ENCODE measurements at places on chromosomes 3 and 15. TPM values are rescaled to one million over a fixed set of nuclear protein-coding genes. Genes with fewer than 3 reads are reported as not detected.

GRCh38 chr3:134008630-134009156, 21.0 kb downstream of the SLCO2A1 start:
- DNase-seq = no peak
- H3K4me3 ChIP-seq = no peak overlapping the region

DNA sequence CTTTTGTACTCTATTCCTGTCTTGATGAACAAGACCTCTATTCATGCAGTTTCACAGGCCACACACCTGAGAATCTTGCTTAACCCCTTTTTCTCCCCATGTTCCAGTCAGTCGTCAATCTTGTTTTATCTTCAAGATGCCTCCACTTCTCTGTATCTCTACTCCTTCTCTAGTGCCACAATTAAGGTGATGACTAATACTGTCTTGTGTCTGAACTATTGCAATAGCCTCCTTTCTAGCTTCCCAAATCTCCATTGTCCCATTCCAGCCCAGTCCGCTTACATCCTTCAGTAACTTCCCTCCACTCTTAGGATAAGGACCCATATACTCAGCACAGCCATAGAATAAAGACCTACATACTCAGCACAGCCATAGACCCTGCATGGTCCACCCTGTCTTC, 24.7 kb downstream of the CHST14 start:
- no peak overlapping the region for H3K27ac ChIP-seq
- no peaks in the 10 kb centered on the region for H3K4me1 ChIP-seq
- no peak for DNase-seq

Gene PATL2
- total RNA-seq = 1.2 TPM

Gene FAM3D
- total RNA-seq = not detected

DNA sequence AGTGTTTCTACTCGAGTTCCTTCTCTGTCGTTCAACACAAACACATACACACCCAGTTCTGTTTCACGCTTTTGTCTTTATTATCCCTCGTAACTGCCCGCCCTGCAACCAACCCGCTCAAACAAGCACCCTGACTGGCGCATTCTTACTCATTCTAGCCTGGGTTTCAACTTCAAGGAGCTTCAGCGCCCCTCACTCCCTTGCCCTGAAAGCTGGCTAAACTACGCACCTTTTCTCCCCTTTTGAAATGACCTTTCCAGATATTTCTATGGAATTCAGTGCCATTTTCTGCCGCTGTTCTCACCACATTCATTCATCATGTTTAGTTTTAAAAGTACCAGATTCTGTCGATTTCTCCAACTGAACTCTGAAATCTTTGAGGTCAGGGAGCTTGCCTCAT, 653 bp upstream of the MFSD1 start:
- no peaks in the 10 kb centered on the region for H3K27me3 ChIP-seq
- H3K36me3 ChIP-seq = no peaks in the 10 kb centered on the region
- H3K4me1 ChIP-seq = peaks cover 2% of the 10 kb centered on the region

Gene CYP1A2
- 0.23 TPM for total RNA-seq

Gene LDHAL6B
- total RNA-seq = not detected

GRCh38 chr3:177460047-177460446, 262.8 kb upstream of the TBL1XR1 start:
- H3K27me3 ChIP-seq = no peaks in the 10 kb centered on the region
- no peak overlapping the region for H3K4me3 ChIP-seq
- no peak for DNase-seq
- H3K36me3 ChIP-seq = no peaks in the 10 kb centered on the region

DNA sequence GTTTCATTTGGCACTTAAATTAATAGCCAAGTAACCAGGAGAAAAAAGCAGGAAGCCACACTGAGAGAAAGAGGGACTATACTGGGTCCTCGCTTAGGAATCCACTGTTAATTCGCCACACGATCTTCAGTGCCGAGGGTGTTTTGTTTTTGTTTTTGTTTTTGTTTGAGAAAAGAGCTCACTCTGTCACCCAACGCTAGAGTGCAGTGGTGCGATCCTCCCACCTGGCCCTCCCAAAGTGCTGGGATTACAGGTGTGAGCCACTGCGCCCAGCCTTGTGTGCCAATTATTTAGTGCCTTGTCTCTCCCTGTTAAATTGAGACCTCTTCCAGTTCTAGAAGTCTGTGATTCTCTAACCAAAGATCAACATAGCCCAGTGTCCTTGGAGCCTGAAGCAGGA, 53.8 kb upstream of the TPM1 start:
- H3K27ac ChIP-seq = no peak overlapping the region
- no peaks in the 10 kb centered on the region for H3K27me3 ChIP-seq
- H3K4me3 ChIP-seq = no peak overlapping the region
- H3K4me1 ChIP-seq = no peaks in the 10 kb centered on the region
- DNase-seq = no peak

GRCh38 chr3:156509189-156510174, 45.4 kb downstream of the SSR3 start:
- H3K27ac ChIP-seq = no peak overlapping the region
- no peaks in the 10 kb centered on the region for H3K4me1 ChIP-seq
- H3K27me3 ChIP-seq = no peaks in the 10 kb centered on the region
- H3K4me3 ChIP-seq = no peak overlapping the region
- H3K36me3 ChIP-seq = no peaks in the 10 kb centered on the region
- DNase-seq = no peak

DNA sequence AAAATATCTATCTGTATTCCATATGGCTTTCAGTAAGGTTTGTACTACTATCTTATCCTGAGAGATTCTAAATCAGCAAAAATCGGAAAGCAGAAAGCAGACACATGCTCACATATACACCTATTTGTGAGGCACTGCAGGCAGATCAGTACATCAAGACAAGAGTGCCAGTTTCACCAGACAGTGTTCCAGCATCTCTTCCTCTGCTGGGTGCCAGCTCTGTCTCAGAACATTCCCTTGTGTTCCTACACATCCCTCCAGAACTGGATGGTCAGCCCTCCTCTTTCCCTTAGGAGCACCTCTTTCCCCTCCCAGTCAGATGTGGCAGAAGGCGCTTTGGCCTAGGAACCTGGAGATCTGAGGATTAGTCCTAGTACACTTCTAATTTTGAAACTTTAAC, 121.3 kb upstream of the IL12A start:
- H3K4me1 ChIP-seq = no peaks in the 10 kb centered on the region
- H3K27me3 ChIP-seq = no peaks in the 10 kb centered on the region
- DNase-seq = no peak

DNA sequence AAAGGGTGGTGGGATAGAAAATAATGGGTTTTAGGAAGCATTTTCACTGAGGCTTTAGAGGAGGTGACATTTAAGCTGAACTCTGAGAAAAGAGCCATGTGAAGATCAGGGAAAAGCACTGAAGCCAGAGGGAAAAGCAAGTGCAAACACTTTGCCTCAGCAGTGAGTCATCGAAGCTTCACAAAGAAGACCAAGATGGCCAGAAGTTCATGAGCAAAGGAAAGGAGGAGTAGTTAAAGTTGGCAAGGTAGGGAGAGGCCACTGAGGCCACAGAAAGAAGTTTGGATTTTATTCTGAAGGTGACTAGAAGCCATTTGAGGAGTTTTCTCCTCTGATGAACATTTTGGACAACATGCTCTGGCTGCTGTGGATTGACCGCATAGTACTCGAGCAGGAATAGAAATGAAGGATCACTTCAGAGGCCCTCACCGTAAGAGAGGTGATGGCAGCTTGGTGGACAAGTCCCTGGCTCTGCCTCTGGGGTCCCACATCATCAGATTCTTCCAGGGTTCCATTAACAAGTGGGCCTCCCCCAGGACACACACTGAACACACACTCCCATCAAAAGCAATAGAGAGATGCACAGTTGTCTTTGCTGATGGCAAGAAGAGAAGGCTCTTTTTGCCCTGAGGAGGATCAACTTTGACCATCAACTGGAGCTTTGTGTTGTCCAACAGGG, 75.5 kb downstream of the TOP2B start:
- no peaks in the 10 kb centered on the region for H3K36me3 ChIP-seq
- no peaks in the 10 kb centered on the region for H3K4me1 ChIP-seq
- H3K4me3 ChIP-seq = no peak overlapping the region
- no peak overlapping the region for H3K27ac ChIP-seq

DNA sequence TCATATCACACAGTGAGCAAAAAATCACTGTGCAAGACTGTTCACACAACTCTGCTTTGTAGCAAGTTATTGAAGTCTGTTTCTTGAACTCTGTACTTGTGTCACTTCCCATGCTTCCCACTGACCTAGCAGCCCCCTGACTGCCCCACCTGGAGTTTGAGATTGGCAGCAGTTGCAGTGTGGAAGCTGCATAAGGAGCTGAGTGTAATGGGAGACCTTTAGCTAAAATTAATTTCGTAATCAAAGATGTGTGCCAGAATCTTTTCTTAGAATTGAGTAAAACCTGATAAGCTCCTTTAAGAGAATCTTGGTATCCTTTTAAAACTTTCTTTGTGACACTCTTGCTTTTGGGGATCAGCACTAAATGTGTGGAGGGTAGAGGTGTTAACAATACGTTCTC, 42.8 kb downstream of the NKIRAS1 start:
- no peaks in the 10 kb centered on the region for H3K27me3 ChIP-seq
- H3K4me3 ChIP-seq = no peak overlapping the region
- H3K4me1 ChIP-seq = peaks cover 6% of the 10 kb centered on the region
- no peak for DNase-seq
- no peak overlapping the region for H3K27ac ChIP-seq

Gene KLHL18
- total RNA-seq = 6.2 TPM

DNA sequence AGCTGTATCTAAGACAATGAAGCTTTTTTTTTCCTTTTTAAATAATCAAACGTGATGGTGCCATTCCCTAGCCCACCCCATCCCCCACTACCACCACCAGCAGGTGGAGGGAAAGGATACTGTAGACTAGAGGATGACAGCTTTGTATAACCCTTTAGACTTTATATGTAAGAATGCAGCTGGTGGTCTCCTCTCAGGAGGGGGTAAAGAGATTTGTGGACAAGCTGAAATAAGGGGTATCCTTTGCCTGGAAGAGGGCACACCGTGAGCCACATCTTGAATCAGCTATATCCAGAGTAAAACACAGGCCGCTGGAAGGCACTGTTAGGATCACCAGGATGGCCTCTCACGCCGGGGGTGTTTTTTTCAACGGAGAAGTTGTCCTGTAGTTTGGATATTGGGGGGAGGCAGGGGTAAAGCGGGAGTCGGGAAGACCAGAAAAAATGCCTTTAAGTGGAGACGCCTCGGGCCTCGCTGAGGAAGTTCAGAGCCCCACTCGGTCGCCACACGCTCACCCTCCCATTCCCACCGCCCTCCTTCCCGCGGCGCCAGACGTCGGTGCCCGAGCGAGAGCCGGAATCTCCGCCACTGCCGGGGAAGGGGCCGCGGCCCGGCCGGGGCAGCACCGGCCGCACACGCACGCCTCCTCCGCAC, 986 bp downstream of the KPNA4 start:
- H3K27me3 ChIP-seq = no peaks in the 10 kb centered on the region
- H3K36me3 ChIP-seq = no peaks in the 10 kb centered on the region
- no peak overlapping the region for H3K27ac ChIP-seq

Gene ZNF639
- total RNA-seq = 32.9 TPM

GRCh38 chr3:87045473-87045872, 54.5 kb upstream of the VGLL3 start:
- H3K4me1 ChIP-seq = peaks cover 1% of the 10 kb centered on the region
- H3K27me3 ChIP-seq = no peaks in the 10 kb centered on the region
- H3K4me3 ChIP-seq = no peak overlapping the region
- H3K36me3 ChIP-seq = no peaks in the 10 kb centered on the region
- no peak overlapping the region for H3K27ac ChIP-seq

GRCh38 chr3:29145360-29145759, 135.5 kb upstream of the RBMS3 start:
- no peak overlapping the region for H3K27ac ChIP-seq
- no peak for DNase-seq
- H3K4me3 ChIP-seq = no peak overlapping the region
- H3K27me3 ChIP-seq = no peaks in the 10 kb centered on the region
- peaks cover 4% of the 10 kb centered on the region for H3K4me1 ChIP-seq

DNA sequence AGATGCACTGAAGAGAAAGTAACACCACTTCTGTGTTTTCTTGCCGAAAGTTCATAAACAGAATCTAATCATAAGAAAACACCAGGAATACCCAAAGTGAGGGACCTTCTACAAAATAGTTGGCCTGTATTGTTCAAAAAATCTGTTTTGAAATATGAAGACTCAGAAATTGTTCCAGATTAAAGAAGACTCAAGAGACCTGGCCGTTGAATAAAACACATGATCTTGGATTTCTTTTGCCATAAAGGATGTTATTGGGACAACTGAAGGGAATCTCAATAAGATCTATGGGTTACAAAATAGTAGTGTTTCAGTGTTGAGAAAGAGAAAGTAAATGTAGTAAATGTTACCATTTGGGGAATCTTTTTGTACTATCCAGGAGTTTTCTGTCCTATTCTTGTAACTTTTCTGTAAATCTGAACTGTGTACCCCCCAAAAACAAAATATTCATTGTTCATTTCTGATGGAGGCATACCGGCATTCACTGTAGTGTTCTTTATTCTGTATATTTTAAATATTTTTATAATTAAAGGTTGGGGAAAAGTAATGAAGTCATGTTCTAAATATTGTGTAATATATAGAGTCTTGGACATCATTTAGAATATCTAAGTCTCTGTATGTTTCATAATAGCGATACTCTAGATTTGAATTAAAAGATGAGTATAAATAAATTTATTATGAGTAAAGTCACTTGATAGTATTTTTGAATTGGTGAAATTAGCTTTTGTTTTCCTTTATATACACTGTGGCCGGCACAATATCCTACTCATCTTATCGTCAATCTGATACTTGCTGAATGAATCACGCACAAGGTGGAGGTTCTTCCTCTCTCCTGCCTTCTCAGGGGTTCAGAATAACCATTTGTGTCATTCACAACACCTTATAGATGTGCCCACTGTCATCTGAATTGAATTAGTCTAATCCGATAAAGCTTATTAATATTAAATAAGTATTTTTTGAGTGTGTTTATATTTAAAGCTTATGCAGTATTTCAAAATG, 66.7 kb downstream of the TRAK1 start:
- no peaks in the 10 kb centered on the region for H3K36me3 ChIP-seq
- DNase-seq = no peak
- no peaks in the 10 kb centered on the region for H3K27me3 ChIP-seq
- no peak overlapping the region for H3K27ac ChIP-seq

DNA sequence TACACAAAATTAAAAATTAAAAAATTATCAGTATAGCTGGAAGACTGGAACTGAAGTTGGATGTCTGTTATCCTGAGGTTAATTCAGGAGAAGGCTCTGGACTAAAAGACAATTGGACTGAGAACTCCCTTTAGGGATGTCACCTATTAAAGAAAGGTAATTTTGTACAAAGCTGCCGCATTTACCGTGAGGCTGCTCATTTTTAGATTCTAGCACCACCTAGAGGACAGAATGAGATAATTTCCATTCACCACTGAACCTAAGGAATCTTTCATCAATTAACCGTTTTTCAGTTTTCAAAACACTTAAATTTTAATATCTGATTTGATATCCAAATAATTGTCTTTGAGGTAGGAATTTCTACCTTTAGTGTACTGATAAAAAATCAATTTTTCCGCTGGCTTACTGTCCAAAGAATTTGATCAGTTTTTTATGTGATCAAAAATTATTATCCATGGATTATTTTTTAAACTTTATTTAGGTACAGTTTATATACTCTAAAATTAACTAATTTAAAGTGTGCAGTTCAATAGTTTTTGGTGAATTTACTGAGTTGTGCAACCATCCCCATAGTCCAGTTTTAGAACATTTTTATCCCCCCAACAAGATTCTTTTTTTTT, 106.7 kb upstream of the TNIK start:
- H3K27me3 ChIP-seq = no peaks in the 10 kb centered on the region
- H3K36me3 ChIP-seq = no peaks in the 10 kb centered on the region
- no peak for DNase-seq
- no peak overlapping the region for H3K27ac ChIP-seq
- H3K4me3 ChIP-seq = no peak overlapping the region

- no peak overlapping the region for H3K27ac ChIP-seq
- peak; percentile 82 for DNase-seq
- peaks cover 5% of the 10 kb centered on the region for H3K4me1 ChIP-seq
- H3K36me3 ChIP-seq = no peaks in the 10 kb centered on the region
These were observed 7.9 kb downstream of the KIF7 start for GRCh38 chr15:89647191-89647851.

Gene LRRC2
- total RNA-seq = 9.3 TPM

Measured in ovary (tissue), 10 donors.